ENCODE measurements at places on chromosomes 7 and 10. TPM values are rescaled to one million over a fixed set of nuclear protein-coding genes. Genes with fewer than 3 reads are reported as not detected.

RHEB gene
- 44.0 TPM for total RNA-seq

SFTPA1 gene
- not detected for total RNA-seq

C10orf67 gene
- not detected for total RNA-seq

CPN1 gene
- total RNA-seq, result not detected

EPDR1 gene
- total RNA-seq, result 76.3 TPM

STRIP2 gene
- 1.5 TPM for total RNA-seq

LIPN gene
- total RNA-seq, result not detected

ABCC2 gene
- 0.15 TPM for total RNA-seq

PPRC1 gene
- total RNA-seq, result 6.9 TPM

FAM25G gene
- total RNA-seq, result not detected

LRRC17 gene
- 39.7 TPM for total RNA-seq

HMX2 gene
- total RNA-seq, result not detected

KIF11 gene
- 6.5 TPM for total RNA-seq

CYP26C1 gene
- total RNA-seq, result 0.23 TPM

COL28A1 gene
- not detected for total RNA-seq

MMP21 gene
- total RNA-seq, result 0.30 TPM

TUBB8 gene
- total RNA-seq, result not detected

NPSR1 gene
- not detected for total RNA-seq

SLC26A5 gene
- total RNA-seq, result not detected

UBTD1 gene
- 16.3 TPM for total RNA-seq

SND1 gene
- 211 TPM for total RNA-seq

HSPA12A gene
- 15.7 TPM for total RNA-seq

GTPBP10 gene
- 17.9 TPM for total RNA-seq

HOXA3 gene
- total RNA-seq, result not detected

TSPAN33 gene
- total RNA-seq, result 0.12 TPM

NPVF gene
- total RNA-seq, result not detected

CYP2C19 gene
- total RNA-seq, result not detected

SPDYE2 gene
- 0.12 TPM for total RNA-seq

HOGA1 gene
- 0.75 TPM for total RNA-seq

PRLHR gene
- total RNA-seq, result not detected

PRSS37 gene
- not detected for total RNA-seq

CFAP70 gene
- 0.94 TPM for total RNA-seq

ZNF679 gene
- total RNA-seq, result not detected

FGFR2 gene
- total RNA-seq, result not detected

NACAD gene
- 0.47 TPM for total RNA-seq

HECW1 gene
- total RNA-seq, result not detected

C10orf143 gene
- total RNA-seq, result 0.82 TPM

OR2A42 gene
- not detected for total RNA-seq

HKDC1 gene
- 0.35 TPM for total RNA-seq

NKX1-2 gene
- not detected for total RNA-seq

CCDC3 gene
- 0.47 TPM for total RNA-seq

GRID2IP gene
- total RNA-seq, result not detected

CUZD1 gene
- 0.30 TPM for total RNA-seq

TCF7L2 gene
- 4.1 TPM for total RNA-seq

INHBA gene
- 14.9 TPM for total RNA-seq

FAM237B gene
- total RNA-seq, result not detected

ADAMTS14 gene
- total RNA-seq, result 1.5 TPM

ITIH5 gene
- 0.08 TPM for total RNA-seq

SPDYE5 gene
- total RNA-seq, result 0.12 TPM

PNLIP gene
- total RNA-seq, result not detected

PRPF18 gene
- total RNA-seq, result 16.7 TPM

OR2A1 gene
- 0.08 TPM for total RNA-seq

Data from smooth muscle cell of the coronary artery (primary cell).